Right renal pelvis (tissue), 4 donors: ENCODE measurements at places on chromosomes 2 and 18.
A peak's percentile ranks its signal among the peaks of the same experiment; 100 is the strongest.

- DNase-seq, result no peak
These were observed 7.6 kb downstream of the WDR35 start for GRCh38 chr2:19982268-19982667.

DNA sequence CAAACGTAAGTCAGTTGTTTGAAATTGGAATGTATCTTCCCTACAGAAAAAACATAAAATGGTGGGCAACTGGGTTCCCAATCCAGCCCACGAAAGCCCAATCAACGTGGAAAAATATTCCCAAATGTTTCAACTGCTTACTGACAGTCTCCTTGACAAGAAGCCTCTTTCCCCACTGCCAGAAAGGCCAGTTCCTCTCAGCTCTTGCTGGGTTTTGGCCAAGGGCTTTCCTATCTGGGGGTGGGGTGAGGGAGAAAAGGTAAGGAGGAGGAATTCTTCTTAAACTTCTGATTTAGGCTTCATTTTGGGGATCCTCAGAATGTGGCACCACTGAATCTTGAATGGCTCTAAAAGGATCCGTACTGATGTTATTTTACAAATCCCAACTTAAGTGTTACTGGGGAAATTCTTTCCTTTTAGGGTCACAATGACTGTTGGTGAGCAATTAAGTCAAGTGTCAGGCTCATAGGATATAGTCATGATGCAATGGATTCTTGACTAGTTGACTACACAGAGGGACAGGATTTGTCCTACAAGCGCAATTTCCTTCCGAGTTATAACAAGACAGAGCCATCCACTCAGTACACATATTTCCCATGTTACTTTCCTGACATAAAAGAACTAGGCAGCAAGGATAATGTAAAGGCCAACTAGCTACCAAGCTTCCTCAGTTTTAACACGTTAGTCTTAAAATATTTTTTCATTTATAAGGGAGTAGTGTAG lies 73.6 kb downstream of the SPRED2 start:
- no peak for DNase-seq

DNA sequence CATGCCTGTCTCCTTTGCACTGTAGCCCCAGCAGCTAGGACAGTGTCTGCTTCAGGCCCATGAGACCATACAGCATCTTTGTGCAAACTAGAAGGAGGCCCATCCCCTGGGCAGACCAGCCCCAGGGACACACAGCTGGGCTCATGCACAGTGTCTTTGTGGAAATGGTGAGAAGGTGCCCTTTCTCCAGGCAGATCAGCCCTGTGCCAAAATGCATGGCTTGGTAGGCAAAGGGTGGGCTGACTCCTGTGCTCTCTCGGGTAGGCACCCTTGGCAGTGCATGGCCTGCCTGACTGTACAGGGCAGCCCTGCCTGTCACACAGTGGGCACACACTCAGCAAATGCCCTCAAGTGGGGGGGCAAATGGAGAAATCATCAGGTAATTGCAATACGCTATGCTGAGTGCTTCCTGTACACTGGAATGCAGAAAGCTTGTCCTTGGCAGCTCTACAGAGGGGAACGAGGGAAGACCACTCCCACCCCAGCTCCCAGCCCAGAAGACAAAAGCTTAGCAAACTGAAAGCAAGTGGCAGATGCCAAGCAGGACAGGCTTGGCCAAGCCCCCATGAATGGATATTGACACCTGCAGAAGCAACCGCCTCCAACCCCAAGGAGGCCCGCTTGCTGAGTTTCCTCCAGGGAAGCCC lies 21.6 kb downstream of the TNS1 start:
- no peak for DNase-seq

DNA sequence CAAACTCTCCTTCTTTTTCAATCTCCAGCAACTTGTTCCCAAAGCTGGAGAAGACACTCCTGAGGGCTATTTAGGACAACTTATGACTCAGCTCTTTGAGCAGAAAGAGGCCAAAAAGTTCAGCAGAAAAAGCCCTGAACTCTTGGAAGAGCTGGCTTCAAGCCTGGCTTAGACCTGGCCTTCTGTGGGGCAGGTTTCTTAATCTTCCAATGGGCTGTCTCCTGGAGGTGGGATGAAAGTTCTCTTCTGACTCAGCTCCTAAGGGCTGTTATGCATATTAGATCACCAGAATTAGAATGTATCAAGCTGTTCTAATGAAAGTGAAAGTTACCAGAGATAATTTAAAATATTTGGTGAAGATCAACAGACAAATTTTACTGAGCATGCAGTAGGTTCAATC lies 129.4 kb downstream of the RAD51AP2 start:
- DNase-seq, result no peak

DNA sequence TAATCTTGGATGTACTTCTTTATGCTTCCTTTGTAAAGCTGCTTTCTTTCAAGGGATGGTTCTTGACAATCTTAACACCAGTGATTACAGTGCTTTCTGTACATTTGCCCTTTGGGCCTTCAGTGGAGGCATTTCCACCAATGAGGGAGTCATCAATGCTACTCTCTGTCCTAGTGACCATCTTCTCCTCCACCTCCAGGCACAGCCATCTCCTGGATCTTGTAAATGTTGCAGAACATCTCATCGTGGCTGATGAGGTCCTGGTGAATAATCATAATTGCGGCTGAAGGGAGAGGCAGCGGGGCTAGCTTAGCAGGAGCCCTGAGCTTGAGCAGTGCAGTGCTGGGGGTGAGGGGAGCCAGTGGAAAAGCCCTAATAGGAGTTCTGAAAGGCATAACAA lies 32.5 kb downstream of the IDH1 start:
- DNase-seq, result no peak

- no peak for DNase-seq
These were observed 1230.3 kb upstream of the CRIM1 start for GRCh38 chr2:35125278-35125677.

GRCh38 chr2:204050681-204051080 lies 114.1 kb downstream of the ICOS start:
- DNase-seq, result no peak

DNA sequence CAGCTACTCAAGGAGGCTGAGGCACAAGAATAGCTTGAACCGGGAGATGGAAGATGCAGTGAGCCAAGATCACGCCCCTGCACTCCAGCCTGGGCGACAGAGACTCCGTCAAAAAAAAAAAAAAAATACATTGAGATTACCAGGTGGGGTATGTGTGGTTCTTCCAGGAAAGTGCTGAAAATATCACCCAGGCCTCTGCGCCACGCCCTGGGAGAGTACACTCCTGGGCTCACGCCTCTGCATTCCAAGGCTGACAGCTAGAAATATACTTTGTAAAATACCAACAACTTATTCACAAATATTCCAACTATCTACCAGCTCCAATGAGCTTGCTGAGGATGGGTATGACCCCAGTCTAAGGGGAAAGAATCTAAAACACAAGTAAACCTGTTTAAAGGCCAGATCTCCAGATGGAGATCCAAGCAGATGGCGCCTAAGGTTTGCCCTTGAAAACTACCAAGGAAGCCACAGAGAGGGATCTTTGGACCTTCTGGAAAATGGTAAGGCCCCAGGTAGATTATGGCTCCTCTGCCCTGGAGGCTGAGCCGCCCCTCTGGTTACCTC lies 21.6 kb upstream of the B3GNT7 start:
- no peak for DNase-seq

- DNase-seq, result no peak
These were observed 762 bp downstream of the INO80C start for GRCh38 chr18:35497027-35497369.

DNA sequence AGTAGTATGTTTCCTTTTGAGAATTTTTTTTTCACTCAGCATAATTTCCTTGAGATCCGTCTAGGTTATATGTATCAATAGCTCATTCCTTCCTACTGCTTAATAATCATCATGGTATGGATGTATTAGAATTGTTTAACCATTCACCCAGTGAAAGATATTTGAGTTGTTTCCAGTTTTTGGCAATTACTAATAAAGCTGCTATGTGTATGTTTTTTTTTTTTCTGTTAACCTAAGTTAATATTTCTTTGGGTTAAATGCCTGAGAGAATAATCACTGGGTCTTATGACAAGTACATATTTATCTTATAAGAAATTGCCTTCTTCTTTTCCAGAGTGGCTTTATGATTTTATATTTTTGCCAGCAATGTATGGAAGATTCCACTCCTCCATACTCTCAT lies 96.4 kb upstream of the ST6GAL2 start:
- no peak for DNase-seq

DNA sequence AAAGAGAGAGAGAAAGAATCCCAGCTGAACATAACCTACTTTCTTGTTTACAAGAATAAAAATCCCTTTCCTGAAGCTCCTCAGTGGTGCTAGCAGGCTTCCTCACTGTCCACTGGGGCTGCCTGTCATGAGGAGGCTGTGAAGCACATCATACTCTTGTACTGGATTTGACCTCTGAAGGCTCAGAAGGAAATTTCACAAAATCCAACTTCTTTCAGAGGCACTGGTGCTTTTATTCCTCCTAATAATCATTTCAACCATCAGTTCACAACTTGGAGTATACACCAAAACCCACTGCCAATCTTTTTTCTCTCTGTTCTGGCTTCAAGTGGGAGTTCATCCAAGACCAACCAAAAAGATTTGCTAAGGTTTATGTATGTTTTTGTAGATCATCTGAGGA lies 48.5 kb downstream of the TMX3 start:
- DNase-seq, result no peak

DNA sequence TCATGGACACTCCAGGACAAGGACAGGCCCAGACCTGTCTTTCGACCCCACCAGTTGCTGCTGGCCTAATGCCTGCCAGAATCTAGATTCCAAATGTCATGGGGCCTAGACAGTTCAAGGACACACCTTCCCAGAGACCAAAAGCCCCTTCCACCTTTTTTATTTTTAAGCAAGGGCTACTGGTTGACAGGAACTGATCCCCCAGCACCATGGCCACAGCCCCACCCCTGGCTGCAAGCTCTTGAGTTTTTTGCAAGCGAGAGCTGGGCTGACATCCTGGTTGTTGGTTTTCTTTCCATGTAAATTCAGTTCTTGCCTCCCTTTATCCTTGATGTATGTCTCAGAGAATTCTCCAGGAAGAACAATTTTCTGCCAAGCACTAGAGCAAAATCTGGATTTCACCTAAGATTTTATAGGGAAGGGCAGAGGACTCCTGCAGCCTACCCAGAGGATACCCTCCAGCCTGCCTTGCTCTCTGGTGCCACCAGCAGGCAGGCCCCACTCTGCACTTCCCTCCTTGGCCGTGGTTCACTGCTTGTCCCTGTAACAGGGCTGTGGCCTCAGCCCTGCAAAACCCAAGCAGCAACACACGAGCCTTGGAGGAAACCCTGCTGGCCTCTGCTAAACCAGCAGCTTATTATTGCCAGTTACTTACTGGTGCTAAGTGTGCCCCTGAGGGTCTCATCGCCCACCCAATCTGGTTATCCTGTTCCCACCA lies 97.7 kb downstream of the TWIST2 start:
- DNase-seq, result no peak

GRCh38 chr2:30147715-30148610 lies 1.2 kb downstream of the YPEL5 start:
- DNase-seq, result no peak

DNA sequence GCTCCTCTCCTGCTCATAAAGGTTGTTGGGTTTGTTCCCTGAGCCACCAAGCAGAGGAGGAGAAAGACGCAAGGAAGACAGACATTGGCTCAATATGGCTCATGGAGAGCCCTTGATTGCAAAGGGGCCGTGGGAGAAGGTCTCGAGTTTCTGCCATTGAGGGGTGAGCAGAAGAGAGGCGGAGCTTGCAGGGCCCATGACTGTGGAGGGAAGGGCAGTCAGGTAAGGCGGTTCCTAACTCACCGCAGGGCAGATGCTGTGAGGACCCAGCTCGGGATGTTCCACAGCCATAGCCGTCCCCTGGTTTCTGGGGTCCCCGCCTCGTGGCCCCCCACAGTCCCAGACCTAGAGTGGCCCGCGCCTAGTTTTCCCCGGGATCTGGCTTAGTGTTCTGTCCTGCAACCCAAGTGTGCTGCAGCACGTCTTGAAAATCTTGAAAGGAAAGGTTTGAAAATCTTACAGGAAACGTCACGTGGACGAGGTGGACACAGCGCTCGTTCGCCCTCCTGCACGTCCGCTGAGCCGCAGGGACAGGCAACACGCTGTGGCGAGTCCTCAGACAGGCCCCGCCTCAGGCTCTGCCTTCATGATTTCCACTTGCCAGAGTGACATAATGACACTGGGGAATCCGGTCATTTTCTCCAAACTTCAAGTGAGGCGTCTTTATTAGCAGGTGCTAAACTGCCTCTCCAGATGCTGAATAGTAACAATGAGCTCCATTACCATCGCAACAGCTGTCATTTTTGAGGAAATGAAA lies 105.5 kb upstream of the HDAC4 start:
- no peak for DNase-seq

- no peak for DNase-seq
These were observed 89.5 kb downstream of the WDR7 start for GRCh38 chr18:56740645-56741044.

GRCh38 chr2:83221258-83221657 lies 1237.8 kb downstream of the SUCLG1 start:
- DNase-seq, result no peak

DNA sequence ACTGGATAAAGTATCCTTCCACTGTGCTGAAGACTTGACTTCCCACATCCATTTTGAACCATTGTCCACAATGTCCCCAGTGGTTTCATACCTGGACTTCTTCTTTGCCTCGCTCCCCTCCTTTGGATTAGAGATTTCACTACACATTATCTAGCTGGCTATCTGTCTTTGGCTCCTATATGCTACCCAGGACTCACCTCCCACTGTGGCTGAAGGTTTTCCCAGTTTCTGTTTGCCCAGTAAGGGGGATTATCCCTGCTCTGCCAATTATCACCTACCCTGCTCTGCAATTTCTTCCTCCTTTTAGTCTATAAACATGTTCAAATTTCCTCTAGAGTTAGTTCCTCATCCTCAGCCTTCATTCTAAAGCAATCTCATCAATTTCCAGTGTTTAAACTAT lies 9.1 kb downstream of the NDUFS1 start:
- no peak for DNase-seq

DNA sequence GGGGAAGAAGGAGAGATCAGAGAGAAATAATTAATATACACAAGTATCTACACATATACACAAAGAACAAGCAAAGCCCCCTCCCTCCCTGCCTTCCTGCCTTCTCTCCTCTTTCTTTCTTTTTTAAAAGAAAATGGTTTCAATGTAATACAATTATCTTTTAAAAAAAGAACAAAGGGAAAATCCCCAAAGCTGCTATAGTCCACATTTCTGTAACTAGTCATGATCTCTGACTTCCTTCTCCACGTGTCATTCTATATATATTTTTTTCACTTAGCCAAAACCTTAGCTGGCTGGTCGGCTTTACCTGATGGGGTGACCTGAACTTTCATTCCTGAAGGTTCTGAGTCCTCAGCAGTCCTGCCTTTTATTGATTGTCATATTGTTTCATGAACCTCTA lies 44.3 kb downstream of the MAP3K20 start:
- no peak for DNase-seq

- DNase-seq, result peak; percentile 37
These were observed 58.3 kb downstream of the LAMA1 start for GRCh38 chr18:7059276-7059675.

GRCh38 chr2:176804392-176804791 lies 408.2 kb upstream of the HNRNPA3 start:
- no peak for DNase-seq
